ENCODE measurements at places on chromosomes 16 and 17.

DNA sequence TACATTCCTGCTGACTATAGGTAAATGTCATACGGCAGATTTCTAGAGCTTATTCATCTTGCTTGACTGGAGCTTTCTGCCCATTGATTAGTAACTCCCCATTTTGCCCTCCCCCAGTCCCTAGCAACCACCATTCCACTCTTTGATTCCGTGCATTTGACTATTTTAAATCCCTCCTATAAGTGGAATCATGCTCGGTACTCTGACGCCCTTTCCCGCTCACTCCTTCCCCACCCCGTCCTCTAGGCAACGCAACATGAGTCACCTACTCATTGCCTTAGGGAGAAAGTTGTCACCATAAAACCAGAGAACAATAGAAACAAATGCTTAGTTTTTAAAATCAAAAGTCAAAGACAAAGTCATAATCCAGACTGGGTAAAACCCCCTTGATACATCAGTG is 45.5 kb upstream of the RBBP6 start:
- DNase-seq, result no peak

- no peak for DNase-seq
Observed at GRCh38 chr17:64336760-64337413, 53.8 kb downstream of the PECAM1 start.

- DNase-seq, result peak; percentile 81
Observed at GRCh38 chr17:78176548-78177025, 8.2 kb downstream of the SYNGR2 start.

- DNase-seq, result no peak
Observed at GRCh38 chr16:1929105-1929504, 10.9 kb upstream of the HS3ST6 start.

DNA sequence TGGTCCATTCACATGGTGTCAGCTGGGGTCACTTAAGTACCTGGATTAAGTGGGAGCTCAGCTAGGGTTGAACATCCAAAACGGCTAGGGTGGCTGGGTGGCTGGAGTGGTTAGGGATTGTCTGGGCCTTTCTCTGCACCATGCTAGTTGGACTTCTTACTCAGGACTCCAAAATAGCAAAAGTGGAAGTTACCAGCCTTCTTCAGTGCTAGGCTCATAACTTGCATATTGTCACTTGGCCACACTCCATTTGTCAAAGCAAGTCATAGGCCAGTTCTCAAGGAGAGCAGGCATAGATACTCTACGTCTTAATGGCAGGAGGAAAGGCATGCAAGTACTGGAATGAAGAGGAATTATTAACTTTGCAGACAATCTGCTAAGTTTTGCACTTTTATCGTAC is 69.7 kb downstream of the ESRP2 start:
- DNase-seq, result no peak

DNA sequence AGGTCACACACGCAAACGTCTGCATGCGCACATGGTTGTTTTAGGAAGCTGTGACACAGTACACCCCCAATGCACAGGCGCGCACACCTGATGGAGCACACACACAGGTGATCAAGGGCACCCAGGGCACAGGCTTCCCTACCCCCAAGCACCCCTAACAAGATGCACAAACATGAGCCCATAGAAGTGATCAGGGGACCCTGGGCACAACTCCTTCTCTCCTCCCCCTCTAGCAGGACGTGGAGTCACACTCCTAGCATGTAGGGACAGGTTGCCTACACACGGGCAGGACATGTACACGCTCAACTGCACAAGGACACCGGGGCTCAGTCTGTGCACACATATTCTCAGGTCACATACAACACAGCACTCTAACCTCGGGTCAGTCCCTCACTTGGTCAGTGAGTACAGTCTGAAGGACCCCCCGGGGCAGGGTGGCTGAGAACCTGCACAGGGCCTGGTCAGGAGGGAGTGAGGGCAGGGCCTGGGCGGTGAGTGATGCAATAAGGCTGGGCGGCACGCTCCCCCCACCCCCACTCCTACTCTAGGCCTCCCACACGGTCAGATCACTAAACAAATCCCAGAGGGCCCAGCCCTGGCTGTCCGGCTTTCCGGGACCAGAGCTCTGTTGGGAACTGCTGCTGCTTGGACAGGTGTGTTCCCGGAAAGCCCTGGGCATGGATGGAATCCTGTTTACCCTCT is 751 bp upstream of the DOC2B start:
- no peak for DNase-seq

DNA sequence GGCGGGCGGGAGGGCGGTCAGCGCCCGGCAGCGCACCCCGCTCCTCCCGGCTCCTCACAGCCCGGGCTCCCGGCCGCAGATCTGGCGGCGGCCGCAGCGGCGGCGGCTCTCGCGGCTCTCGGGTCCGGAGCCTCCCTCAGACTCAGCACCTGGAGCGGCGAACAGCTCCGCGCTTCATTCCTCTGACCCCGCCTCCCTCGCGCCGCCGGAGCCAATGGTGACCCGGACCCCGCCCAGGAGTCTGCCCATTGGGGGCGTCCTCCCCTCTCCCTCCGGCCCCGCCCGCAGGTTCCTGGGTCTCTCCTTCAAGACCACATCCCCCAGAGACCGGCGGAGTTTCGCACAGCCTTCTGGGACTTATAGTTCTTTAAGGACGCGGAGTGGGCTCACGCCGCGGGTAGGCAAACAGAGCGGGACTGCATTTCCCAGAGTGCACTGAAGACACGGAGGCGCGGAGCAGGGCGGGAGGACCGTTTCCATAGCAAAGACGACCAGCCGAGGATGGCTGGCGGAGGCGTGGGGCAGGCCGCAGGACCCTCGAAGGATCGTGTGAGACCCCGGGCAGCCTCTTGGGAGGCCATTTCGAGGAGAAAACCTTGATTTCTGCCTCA is at the start of gene SMPD3:
SMPD3 (minus strand) TSS at position 149 of the 611 bp plus-strand sequence. CDS start 76,327 bp downstream, outside the sequence.
- peak; percentile 99 for DNase-seq

GRCh38 chr17:81999587-81999975 is 22.2 kb downstream of the ASPSCR1 start:
- DNase-seq, result no peak

DNA sequence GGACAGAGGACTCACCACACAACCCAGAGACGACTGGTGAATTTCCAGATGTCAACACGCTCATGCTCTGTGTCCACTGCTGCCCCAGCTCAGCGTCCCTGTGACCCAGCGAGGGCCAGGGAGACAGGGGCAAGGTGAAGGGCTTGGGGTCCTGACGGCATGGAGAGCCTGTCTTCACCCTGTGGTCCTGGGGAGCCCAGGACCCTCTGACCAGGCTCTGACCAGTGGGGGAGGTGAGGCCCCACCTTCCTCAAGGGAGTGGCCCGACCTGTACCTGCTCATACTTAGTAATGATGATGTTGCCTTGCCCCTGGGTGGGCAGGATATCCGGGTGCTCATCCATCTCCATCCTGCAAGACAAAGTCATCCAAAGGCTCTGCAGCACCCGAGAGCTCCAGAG is 39.8 kb downstream of the TNFRSF13B start:
- DNase-seq, result no peak

- peak; percentile 74 for DNase-seq
Observed at GRCh38 chr16:56317998-56318826, 107.1 kb downstream of the AMFR start.

- DNase-seq, result peak; percentile 47
Observed at GRCh38 chr16:31201582-31202413, 762 bp downstream of the PYCARD start.
